Activated CD8-positive, alpha-beta memory T cell treated with anti-CD3 and anti-CD28 coated beads for 1 hour (primary cell): ENCODE measurements at places on chromosomes 6 and 20.
A peak's percentile ranks its signal among the peaks of the same experiment; 100 is the strongest.

DNA sequence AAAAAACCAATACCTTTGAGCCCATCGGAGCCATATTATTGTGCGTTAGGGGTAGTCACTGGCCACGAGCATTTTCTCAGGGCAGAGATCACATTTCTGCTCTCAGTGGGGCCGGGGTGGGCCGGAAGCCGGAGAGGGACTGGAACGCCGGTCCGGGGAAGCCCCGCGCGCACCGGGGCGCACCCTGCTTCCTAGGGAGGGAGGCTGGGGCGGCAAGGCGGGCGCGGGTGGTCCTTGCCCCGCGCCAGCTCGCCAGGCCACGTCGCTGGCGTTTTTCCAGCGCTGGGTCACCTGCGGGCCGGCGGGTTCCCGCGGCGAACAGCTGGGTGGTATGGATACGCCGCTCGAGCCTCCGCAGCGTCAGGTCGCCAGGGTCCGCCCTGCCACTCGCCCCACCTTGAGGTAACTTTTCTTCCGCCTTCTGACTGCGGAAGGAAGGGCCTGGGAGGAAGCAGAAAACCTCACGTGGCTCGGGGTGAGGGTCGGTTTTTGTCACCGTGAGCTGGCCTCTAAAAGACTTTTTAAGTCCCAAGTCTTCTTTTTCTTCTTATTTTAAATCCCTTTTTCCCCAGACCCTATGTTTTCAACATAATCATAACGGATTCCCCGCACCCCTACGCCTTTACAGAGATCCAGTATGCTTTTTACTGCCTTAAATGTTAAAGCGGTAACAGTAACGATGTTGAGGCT lies 2.7 kb upstream of the EEF1A1 start:
- peak; percentile 34 for DNase-seq

GRCh38 chr6:116355796-116356195 lies 15.0 kb upstream of the DSE start:
- no peak for DNase-seq

DNA sequence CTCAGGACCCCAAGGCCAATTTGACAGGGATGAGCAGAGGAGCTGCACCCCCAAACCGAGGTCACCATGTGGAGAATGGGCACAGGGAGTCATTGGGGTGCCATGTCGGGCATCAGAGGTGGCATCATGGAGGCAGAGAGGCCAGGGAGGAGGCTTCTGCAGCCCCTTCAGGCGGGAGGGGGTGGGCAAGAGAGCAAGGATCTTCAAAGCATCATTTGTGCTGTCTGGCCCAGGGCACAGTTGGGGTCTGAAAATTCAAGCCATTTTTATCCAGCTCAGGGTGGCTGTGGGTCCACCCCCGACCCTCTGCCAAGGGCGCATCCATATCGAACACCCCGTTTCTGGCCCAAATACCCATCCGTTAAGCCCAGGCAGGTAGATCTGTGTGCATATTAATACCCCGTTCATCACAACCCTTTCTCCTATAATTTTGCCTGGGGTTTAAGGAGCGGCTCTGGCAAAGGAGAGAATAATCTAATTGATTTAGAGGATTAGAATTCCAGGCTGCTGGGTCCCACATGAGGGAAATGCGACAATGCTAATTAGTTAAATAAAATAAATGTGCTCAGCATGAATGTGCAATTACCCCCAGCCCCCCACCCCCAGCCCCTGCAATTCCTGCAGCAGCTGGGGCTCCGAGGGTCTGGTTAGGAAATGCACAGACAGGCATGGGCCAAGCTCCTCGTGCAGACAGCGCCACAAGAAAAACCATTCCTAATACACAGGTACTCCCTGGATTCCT lies 31.9 kb downstream of the VSTM2L start:
- DNase-seq, result no peak

- DNase-seq, result no peak
Measured at GRCh38 chr20:32429745-32430360, 71.7 kb downstream of the ASXL1 start.

GRCh38 chr6:20640181-20640580 lies 105.9 kb downstream of the CDKAL1 start:
- no peak for DNase-seq
